ENCODE measurements at places on chromosomes 7 and 10.
A peak's percentile ranks its signal among the peaks of the same experiment; 100 is the strongest.

- no peak for DNase-seq
These were observed 699.1 kb downstream of the SUGCT start for GRCh38 chr7:40833888-40834234.

- no peak for DNase-seq
These were observed 1.1 kb upstream of the SFXN4 start for GRCh38 chr10:119166564-119166963.

DNA sequence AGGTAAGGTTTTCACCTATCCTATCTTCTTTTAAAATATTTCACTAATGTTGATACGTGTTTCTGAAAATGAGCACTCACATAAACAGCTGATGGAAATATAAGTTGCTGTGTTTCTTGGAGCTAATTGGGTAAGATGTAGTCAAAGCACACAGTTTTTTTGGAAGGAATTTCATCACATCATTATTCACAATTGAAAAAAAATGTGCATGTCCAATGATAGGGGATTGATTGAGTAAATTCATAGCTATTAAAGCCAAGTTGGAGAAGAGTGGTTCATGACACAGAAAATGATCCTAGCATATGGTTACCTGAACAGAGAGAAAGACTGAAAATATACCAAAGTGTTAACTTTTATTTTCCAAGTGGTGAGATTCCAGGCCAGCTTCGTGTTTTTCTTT, 29.6 kb downstream of the GLI3 start:
- DNase-seq = no peak

GRCh38 chr10:35928748-35929147, 286.7 kb upstream of the FZD8 start:
- DNase-seq = no peak

- no peak for DNase-seq
These were observed 107.0 kb upstream of the ZNF716 start for GRCh38 chr7:57342954-57343353.

- no peak for DNase-seq
These were observed 57.1 kb downstream of the PLPP4 start for GRCh38 chr10:120514035-120514620.

DNA sequence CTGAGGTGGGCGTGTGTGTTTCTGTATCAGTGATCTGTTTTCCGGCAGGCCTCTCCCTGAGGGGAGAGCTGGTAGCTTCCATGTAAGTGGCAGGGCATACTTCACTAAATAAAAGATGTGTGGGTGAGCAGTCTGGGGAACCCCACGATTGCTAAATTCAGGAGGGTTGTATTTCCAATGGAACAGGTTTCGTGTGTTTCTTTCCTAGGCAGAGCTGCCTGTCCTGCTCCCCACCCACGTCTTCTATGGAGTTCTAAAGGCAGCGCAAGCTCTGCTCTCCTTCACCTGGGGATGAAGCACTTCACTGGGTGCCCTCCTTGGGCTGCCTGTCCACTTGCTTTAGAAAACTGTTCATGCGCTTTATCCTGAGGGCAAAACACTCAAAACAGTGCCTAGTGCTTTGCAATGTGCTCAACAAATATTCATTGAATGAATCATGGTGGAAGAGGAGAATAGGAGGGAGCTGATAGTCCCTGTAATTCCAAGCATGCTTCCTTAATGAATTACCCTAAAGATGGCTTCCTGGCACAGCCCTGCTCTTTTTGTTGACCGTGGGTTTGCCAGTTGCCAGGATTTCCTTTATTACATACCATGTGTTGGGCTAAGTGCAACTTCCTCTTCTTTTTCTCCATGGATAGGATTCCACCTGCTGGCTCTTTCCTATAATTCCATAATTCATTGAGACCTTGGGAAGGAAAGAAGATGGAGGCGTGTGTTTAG, 50.6 kb upstream of the SRPK2 start:
- peak; percentile 56 for DNase-seq

- DNase-seq = no peak
These were observed 81.1 kb downstream of the CTTNBP2 start for GRCh38 chr7:117791877-117792780.

DNA sequence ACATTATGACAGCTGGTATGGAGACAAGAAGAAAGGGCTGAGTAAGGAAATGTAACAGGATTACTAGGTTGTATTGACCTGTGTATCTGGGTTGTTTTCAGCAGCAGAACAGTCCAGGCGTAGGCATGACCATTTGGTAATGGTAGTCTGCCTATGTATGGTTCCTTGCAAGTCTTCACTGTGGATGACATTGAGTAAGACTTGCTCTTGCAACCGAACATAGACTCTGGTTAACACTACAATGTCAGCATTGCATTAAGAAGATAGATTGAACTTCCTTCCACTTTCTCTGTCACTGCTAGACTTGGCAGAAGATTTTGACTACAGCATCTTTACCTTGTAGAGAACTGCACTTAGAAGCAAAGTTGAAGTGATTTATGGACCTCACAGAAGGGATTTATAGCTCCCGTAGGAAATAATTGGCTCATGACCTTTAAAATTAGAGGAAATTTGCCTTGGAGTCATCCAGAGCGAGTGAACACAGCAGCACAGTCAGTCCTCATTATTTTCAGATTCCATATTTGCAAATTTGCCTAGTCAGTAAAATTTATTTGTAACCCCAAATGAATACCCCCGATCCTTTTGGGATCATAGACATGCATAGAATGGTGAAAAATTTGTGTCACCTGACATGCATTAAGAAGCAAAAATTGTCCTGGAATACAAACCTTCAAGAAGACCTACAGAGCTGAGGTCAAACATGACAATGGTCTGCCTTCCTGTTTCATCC, 79.6 kb upstream of the STRIP2 start:
- no peak for DNase-seq

DNA sequence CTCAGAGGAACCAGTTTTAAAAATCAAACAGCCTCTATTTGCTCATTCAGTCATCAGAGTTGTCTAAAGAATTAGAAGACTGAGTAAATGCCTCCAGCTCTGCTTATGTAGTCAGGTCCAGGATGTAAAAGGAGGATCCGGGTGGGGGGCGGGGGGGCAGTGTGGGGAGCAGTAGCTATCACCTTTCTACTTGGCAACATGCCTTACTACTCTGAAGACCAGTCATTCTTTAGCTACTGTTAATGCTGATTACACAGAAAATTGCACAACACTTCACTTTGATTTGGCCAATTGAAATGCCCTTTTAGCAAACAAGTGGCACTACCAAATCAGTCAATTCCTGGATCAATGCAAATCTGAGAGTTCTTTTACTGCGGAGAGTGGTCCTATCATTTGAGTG, 164.2 kb downstream of the NXPH1 start:
- DNase-seq = no peak

DNA sequence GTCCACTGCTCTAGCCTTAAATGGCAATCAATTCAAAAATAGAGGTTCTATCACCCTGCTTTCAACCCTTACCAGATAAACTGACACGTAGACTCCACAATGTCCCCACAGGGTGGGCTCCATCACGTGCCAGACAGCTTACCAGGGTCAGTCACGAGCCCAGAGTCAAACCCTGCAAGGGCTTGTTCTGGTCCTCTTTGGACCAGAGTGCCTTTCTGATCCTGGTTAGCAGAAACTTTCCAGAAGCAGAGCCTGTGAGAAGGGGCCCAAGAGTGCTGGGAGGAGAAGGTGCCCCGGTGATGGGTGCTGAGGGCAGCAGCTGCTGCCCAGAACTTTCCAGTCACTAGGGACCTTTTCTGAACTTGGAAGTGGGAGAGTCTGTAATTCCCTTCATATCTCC, 354 bp upstream of the GIMAP5 start:
- no peak for DNase-seq

DNA sequence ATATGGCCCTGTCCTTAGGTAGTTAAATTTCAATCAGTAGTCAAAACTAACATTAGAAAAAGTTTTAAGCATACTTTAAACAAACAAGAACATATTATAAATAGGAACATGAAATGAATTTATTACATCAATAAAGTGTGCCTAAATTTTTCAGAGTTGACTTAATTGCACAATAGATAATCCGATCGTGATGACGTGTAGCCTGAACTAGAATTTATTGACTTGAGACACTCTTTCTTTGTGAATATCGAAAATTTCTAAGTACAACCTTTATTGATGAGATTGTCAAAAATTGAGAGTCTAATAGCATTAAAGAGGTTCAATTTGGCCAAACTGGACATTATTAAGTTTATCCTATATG, 56.0 kb downstream of the CALD1 start:
- DNase-seq = no peak

DNA sequence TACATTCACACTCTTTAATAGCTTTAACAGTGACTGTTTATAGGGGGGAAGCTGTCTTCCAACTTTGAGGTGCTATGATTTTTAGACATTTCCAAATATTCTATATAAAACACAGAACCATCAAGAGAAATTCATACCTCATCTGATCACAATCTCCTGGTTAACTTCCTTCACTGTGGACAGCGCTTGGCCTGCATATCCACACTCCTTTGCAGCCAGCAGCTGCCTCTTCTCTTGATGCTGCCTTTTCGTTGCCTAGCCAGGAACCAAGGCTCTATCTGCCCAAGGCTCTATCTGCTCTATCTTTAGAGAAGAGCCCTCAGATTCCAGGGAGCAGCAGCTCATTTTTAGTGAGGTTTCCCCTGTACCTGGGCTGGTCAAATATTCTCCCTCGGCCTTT, 252.0 kb downstream of the PTEN start:
- no peak for DNase-seq

GRCh38 chr7:11332865-11333228, 359.2 kb downstream of the PHF14 start:
- no peak for DNase-seq

DNA sequence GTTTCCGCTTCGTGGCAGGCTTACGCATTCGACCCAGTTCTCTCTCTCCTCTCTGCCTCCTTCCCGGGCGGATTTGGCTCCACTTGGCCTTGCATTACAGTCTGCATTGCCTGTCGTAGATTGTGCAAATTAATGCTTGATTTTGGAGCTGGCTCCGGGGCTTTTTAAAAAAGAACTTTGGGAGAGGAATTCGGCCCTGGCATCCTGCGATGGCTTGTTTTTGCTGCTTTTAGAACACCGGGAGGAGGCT, 767 bp downstream of the EIF4EBP2 start:
- DNase-seq = no peak

DNA sequence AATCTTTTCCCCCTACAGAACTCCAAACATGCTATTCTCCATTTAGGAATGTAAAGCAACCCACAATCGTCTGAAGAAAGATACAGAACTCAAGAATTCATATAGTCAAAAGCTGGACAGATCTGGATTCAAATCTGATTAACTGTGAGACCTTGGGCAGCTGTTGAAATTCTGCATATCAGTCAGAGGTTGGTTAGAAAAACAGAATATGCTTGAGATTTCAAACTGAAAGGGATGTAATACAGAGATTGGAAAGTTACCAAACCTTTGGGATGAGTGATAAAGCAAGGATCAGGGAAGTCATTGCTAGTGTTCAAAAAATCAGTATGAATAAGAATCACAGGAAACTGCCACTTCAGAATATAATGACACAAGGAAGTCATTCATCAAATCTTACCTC, 406.6 kb downstream of the HTR7 start:
- peak; percentile 37 for DNase-seq

DNA sequence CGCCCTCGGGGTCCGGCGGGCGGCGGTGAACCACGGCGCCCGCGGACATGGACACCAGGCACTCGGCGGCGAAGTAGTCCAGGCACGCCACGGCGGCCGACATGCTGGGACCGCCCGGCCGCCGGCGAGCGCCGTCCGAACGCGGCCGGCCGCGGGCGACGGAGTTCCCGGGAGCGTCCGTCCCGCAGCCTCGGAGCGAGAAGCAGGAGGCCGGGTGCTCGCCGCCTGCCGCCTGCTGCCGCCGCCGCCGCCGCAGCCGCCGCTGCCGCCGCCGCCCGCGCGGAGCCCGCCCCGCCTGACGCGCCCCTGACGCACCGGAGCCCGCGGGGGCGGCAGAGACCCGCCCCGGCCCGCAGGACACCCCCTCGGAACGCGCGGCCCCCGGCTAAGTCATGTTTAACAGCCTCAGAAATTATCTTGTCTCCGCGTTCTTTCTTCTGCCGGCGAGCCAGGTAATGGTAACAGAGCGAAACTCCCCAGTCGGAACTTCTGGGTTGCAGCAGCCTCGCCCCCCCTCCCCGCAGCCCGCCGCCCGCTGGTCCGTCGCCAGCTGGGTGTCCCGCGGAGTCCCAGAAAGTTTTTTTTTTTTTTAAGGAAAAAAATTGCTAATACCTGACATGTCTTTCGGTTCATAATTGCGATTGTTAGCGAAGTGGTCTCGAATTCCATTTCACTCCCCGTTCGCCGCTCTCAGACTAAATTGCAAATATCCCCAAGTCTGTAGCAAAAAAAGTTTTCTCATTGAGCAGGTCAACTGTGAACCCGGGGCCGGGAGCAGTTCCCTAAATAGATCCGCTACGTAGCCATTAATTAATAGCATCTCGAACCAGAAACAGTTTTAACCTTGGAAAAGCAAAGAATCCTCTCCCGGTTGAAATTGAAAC, at the start of gene KLF14:
Gene KLF14, minus strand, starts transcription at position 277 of the 884 bp plus-strand sequence. Its CDS starts 174 bp downstream, at position 103.
- DNase-seq = no peak

DNA sequence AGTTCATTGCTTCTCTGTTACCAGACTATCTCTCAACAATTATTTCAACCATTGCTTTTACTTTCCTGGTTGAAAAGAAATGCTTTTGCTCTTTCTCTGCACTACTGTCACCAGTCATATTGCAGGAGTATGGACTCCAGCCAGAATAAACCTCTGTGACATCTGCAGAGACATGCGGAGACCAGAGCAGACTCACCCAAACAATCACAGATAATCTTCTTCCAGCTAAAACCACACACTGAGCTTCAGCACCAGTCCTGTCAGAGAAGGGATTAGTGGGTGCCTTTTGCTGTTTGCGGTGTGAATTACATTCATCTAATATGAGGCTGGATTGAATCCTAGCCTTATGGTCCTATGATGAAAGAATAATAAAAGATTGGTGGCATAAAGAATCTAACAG, 258.6 kb downstream of the CNTNAP2 start:
- DNase-seq = no peak

DNA sequence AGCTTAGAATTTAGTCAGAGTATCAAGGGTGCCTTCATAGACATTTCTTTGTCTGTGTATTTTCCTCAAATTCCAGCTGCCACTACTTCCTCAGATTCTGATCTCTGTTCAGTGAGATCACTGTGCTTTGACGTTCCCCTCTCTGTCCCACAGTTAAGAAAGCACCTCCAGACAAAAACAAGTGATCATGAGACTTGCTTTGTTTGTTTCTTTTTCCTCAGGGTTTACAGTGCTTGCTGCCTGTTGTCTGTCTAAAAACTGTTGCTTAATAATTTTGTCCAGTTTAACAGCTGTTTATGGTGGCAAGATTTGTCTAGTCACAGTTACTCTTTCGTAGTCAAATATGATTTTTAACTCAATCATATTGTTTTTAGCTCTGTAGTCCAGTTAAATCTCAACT, 29.1 kb downstream of the TRUB1 start:
- peak; percentile 26 for DNase-seq

- no peak for DNase-seq
These were observed 117.3 kb downstream of the HIPK2 start for GRCh38 chr7:139660317-139661042.

GRCh38 chr7:23026164-23026563, 12.2 kb upstream of the HYCC1 start:
- no peak for DNase-seq

GRCh38 chr7:75626954-75627353, 111.8 kb downstream of the HIP1 start:
- no peak for DNase-seq
